ENCODE measurements at places on chromosomes 1 and 21.

DNA sequence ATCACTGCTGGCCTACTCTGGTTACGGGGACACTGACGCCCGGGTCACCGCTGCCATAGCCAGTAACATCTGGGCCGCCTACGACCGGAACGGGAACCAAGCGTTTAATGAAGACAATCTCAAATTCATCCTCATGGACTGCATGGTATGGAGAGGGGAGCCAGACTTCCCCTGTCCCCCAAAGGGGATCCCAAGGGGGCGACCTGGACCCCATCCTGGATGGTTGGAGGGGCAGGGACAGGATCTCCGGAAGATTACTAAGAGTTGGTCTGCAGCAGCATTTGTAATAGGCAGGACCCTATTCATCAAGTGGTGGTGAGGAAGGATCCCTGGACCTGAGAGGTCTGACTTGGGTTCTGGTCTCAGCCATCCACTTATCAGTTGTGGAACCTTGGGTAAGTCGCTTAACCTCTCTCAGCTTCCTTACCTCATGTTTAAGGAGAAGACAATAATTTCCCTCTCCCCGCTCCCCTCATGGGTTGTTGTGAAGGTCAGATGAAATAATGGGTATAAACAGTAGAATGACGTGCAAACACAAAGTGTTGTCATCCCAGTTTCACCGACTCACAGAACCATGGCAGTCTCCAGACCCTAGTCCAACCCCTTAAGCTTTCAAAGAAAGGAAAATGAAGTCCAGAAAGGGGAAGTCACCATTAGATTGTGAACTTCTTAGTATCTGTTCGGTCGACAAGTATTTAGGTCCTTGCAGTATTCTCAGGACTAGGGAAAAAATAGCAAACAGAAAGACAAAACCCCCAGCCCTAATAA lies 883 bp downstream of the LAMTOR2 start:
- no peak for DNase-seq

DNA sequence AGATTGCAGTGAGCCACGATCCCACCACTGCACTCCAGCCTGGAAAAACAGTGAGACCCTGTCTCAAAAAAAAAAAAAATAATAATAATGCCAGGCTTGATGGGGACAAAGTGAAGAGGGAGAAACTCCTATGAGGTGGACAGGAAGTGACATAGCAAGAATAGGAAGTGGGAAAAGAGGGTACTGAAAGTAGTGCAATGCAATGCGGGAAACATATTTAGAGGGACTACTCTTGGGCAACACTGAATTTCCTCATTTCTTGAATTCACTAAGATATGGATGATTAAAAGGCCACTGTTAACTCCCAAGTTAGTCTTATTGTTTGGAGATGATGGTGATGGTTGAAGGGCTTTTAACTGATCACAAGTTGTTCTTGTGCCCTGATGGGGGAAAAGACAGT lies 21.6 kb upstream of the KCNA2 start:
- no peak for DNase-seq

- no peak for DNase-seq
These were observed 30.8 kb downstream of the XCL2 start for GRCh38 chr1:168512864-168513595.

DNA sequence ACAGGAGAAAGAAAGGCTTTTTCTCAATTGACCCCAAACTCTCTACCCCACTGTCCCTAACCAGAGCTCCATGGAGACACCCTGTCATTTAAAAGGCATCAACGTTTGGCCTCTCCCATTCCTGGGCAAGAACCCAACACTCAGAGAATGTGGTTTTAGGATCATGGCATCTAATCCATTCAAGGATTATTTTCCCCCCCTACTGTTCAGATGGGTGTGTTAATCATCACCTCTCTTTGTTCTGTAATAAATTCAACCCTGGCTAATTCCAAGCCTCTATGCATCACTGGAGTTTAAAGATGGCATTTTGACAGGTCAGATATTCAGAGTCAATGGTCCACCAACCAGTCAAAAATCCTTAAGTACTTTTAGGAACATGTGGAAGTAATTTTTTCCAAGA lies 42.7 kb downstream of the TBX15 start:
- no peak for DNase-seq

- no peak for DNase-seq
These were observed 364.8 kb upstream of the SGIP1 start for GRCh38 chr1:66168948-66169671.

DNA sequence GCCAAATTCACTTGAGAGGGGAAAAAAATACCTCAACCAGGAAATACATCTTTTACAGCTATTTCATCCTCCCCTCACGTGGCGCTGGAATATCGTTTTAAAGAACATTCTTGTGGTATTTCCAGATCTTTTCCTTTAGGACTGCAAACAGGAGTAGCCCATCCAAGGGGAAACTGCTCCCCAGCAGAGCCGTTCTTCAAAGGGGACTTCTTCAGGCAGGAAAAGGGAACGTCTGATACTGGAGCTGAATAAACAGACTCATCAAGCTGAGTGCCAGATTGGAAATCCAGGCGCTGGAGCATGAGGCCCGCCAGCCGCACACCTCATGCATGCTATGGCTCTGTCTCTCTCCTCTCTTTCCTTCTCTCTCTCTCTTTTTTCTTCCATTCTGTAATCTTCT lies 34.0 kb upstream of the PROX1 start:
- DNase-seq: no peak

DNA sequence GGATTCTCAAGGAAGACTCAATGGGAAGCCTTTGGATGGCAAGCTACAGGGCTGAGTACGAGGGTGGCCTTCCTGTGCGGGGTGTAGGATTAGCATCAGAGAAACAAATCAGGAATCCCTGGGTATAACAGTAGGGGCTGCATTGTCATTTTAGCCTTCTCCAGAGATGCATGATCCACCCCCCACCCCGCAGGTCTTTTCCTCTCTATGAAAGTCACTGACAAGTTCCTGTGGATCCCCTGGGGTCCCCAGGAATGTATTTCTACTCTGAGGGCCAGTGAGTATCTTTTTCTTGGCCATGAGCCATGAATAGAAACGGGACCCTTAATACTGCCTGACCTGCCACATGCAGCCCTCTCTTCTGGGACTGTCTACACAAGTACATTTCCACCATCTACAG lies 473.0 kb upstream of the VAMP3 start:
- no peak for DNase-seq

- DNase-seq: no peak
These were observed 26.6 kb downstream of the TENT5C start for GRCh38 chr1:117632269-117633067.

- no peak for DNase-seq
These were observed 1.6 kb downstream of the THBS3 start for GRCh38 chr1:155205969-155206593.

DNA sequence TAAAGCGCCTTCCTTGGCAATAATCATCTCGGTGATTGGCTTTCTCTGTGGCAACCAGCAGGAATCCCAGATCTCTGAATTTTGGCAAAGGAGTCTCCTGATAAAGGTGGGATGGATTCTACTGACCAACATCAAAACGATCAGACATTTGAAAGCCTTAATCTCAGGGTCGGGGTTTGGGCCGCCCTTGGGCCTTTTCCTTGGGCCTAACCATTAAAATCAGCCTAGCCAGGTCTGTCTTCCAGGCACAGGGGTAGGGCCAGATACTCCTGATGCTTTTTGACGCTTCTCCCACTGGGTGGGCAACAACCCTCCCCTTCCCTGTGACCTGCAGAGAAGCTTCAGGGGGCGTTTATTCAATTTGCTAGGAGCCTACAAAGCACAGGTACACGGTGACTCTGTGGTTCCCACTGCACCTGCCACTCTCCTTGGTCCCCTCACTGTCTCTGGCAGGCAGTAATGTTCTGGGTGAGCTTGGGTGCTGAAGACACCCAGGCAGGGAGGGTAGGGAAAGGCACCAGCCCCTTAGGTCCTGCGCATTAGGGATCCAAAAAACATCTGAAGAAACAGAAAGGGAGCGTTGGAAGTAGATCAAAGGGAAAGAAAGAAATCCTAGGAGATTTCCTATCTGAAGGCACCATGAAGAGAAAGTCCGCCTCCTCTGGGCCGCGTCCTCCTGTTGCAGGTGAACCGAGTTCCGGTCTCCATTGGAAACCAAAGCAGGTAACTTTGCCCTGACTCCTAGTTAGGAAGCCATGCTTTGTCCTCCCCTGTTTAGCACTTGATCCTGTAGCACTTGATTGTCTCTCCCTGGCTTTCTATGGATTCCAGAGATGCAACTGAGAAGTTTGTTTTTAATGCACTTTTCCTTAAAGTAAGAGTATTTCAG lies 12.3 kb downstream of the RNU1-2 start:
- no peak for DNase-seq

DNA sequence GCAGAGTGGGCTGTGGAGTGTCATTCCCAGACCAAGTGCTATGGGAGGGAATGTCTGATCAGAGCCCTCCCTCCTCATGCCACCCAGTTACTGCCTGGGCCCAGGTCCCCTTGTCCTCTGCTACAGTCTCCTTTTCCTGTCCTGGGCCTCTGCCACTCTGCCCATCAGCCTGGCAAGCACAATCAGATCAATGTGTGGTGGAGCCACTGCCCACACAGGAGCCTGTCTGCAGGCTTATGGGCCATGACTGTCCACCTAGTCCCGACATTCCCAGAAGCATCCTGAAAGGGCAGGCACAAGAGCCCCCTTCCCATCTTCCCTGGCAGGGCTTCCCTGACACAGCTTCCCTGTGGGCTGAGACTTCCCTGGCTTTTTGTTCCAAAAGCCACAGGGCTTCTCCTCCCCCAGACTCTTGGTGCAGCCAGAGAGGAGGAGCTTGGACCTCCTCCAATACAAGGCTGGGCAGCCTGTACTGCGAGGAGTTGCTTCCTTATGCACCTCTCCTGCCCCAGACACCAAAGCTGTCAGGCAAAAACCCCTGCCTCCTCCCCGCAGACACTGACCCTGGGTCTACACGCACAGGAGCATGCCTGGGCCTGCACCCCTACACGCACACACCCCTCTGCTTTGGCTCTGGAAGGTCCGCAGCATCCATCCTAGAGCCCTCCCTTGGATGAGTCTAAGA lies 29.2 kb upstream of the CNTN2 start:
- no peak for DNase-seq

- DNase-seq: no peak
These were observed 71.3 kb upstream of the LRRN2 start for GRCh38 chr1:204756811-204757210.

DNA sequence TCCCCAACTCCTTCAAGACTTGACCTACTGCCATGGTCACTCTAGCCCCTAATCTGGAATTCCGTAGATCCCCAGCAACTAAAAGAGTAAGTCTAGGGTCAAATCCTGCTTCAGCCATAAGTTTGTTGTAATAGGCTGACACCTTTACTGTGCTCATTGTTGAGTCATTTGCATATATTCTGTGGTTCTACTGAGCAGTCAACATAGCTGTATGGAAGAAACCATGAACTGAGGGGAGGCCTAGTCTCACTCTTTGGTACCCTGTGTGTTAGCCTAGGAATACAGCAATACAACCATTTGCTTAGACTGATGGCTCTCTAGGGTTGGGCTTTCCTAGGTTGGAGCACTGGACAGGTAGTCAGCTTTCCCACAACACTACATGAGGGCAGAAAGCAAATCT lies 23.6 kb upstream of the SLC35D1 start:
- DNase-seq: no peak

- DNase-seq: no peak
These were observed 67.9 kb downstream of the SLC44A5 start for GRCh38 chr1:75542818-75543570.

DNA sequence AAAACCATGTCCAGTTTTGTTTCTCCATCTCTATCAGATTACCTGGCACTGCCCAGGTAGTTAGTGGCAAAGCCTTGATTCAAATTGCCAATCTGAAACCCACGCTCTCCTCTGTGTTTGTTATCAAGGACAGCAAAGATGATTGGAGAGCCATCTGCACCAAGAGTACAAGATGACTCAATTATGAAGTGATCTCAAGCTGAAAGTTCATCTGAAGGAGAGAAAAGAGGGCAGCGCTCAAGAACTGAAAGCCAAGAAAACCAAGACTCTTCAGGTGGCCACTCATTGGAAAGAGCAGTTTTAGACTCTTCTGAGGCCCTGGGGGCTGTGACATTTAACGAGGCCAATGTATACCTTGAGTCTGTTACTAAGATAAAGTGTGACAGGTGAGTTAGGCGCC lies 13.8 kb downstream of the RXRG start:
- DNase-seq: no peak

DNA sequence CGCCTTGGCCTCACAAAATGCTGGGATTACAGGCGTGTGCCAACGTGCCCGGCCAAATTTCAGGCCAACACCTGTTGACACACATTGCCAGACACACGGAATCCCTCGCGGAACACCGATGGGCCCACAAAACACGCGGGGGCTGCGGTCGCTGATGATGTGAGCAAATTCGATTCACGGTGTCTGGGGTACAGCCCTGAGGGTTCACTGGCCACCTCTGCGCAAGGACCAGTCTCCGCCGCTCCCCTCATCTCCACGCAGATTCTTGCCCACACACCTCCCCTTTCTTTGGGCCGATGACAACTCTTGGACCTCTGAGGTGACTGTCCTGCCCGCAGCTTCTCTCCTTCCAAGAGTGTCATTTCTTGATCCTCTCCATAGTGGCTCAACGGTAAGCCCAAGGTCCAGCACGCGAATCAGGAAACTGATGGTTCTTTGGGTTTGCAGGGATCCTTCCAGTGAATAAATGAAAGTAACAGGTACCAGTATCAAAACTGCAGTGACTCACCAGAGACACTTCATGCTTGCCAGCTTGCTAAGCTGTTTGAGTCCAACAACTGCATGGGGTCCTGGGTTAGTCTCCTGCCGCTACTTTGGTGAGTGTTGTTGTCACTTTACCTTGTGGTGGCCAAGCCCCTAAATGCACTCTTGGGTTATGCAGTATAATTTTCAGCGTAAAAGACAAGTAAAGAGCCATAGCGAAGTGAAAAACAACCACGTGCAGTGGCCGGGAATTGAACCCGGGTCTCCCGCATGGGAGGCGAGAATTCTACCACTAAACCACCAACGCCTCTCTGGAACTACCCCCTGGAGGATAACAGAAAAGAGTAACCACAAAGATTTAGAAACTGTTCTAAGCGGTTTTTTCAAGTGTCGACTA lies 11.0 kb upstream of the RNU1-3 start:
- peak; percentile 46 for DNase-seq

DNA sequence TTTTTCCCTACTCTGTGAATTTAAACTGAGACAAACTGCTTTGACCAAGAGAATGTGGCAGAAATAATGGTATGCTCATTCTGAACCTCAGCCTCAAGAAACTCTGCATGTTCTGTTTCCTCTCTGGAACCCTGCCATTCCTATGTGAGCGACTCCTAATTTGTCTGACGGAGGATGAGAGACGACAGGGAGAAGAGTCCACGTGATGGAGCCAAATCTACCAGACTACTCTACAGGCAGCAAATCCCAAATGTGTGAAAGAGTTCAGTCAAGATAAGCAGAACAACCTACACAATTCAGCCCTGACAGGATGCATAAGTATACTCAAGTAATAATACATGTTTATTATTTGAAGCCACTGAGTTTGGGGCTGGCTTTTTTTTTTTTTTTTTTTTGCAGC lies 153.5 kb downstream of the DPYD start:
- DNase-seq: no peak
